ENCODE measurements at places on chromosomes 4 and X.

DNA sequence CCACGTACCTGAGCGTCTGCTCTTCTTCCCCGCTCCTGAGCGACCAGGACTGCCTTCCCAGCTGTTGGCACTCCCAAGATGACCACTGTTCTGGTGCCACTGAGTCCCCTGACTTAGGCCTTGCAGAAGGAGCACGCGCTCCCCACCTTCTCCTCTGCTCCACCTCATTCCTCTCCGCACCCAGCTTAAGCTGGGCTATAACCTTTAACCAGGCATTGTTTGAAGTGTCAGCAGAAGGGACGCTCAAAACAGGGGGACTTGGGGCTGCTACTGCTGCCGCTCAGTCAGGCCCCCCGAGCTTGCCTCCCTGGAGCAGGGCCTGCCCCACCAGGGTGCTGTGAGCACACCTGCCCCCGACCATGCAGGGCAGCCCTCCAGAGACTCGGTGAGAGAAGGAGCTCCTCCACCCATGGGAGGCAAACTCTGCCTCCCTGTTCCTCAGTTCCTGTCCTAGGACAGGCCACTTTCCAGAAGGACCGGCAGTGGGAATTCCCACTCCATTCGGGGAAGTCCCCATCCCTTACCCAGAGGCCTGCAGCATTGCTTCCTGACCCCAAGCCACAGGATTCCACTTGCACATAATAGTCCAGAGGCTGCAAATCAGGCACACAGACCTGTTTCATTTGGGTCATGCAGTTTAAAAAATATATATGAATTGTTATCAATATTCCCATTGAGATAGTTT is 99.7 kb upstream of the ENPP6 start:
- no peak for DNase-seq

GRCh38 chr4:76969941-76970529 is 20.5 kb downstream of the SEPTIN11 start:
- DNase-seq, result no peak

DNA sequence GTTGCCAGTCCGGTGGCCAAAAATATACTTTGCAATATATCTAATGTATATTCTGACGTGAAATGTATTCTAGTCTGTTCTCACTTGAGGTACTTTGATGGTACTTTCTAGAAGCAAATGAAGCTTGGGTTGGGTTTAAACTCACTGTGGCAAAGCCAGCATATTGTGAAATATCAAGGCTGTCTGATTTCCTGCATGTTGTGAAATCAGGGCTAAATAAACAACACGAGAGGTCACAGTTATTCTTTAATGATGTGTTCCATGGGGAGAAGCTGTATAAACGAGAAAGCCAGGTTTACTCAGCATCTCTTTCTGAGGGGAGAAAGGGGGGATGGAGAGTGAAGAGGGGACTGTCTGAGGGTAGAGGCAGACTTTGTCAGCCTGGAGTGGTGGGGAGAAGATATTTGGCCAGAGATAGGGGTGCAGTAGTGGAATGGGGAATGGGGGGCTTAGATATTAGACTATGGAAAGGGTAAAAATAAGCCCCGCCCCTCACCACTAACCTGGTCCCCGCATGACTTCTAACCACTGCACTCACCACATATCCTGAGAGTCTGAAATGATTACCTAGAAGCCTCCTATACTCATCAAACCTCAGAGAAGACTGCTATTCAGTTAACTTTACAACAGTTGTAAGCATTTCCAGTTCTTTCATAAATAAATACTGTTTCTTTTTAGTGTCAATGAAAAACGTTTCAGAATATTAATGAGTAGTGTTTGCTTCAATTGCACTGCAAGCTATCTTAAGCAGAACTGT is 5.9 kb upstream of the SCARB2 start:
- no peak for DNase-seq

DNA sequence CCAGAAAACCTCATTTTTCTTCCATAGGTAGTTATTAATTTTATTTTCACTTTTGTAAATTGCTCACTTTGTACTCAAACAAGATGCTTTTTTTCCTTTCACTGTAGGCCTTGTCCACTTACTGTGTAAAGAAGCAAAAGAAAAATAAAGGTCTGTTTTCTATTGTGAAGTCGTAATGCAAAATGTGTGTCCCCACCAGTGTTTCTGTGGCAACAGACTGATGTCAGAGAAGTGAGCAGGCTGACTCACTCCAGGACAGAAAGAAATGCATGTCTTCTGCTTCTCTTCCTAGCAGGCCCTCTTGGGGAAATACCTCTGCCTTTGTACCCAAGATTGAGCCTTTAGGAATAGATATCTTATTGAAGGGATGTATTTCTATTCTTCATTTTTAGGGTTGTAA is 30.3 kb downstream of the INPP4B start:
- no peak for DNase-seq

DNA sequence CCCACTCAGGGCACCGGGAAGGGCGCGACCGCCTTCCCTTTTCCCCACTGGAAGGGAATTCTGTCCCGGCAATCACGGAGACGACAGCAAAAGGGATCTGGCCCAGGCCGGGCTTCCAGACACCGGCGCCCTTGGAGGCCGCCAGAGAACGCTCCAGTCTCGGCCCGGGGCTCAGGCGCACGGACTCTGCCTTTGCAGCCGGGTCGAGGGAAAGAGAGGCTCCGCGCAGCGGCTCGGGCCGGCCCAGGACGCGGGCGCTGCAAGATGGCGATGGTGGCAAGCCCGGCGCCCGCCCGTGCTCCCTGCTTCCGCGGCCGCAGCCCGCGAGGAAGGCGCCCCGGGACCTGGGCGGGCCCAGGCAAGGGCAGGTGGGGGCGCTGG is 1.1 kb downstream of the CTBP1 start:
- DNase-seq, result no peak

DNA sequence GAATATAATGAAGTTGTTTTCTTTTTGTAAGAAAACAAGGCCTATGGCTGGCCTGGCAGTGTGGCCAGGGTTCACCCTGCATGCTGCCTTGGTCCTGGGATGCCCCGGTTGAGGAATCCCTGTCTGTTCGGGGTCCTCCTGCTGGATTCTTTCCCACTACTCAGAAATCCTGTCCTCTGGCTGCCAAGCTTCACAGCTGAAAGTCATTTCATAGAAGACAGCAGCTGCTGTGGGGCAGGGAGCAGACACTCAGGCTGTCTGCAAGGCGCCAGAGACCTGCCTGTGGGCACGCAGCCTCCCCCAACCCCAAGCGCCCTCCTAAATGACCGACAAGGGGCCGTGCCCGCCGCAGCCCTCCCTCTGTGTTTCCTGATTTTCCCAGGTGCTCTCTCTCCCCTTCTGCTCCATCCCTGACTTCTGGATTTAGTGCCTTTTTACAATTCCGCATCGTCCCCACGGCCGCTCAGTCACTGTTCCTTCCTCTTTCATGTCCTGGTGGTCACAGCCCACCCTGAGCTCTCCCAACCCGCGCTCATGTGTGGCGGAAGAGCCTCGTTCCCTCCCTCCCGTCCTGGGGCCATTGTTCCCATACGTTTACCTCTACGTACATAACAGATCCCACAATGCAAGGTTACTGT is 27.5 kb downstream of the ZFYVE28 start:
- DNase-seq, result no peak

DNA sequence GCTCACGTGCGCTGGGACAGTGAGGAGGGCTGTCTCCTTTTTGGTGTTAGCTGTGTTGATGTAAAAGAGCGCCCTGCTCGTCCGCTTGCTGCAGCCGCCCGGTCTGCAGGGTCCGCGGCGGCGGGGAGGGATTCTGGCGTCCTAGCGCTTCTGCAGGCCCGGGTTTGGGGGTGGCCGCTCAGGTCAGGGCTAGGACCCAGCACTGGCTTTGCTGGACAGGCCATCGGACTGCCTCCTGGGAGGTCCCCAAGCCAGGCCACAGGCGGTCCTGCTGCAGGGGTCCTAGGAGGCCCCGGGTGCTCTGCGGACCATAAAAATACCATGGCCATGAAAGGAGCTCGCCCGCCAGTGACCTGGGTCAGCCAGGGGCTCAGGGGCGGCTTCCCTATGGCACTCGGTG is 308.7 kb downstream of the DCTD start:
- no peak for DNase-seq

GRCh38 chr4:8762356-8762755 is 109.3 kb downstream of the HMX1 start:
- DNase-seq, result no peak

DNA sequence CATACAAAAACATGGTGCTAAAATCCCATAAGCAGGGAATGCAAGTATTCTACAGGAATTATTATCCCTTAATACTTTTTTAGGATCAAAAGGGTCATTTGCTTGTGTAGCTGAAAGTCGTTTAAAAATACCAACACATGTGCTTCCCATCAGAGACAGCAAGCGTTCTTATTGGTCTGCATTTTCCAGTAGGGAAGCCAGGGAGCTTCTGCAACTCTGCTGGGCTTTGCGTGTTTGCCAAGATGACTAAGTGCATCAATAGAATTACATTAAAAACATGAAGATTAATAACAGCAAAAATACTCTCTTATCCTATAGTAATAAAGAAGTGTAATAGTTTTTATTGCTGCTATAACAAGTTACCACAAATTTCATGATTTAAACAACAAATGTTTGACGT is 111.2 kb downstream of the QDPR start:
- DNase-seq, result no peak

GRCh38 chr4:30718021-30718542 is 2.1 kb upstream of the PCDH7 start:
- no peak for DNase-seq

DNA sequence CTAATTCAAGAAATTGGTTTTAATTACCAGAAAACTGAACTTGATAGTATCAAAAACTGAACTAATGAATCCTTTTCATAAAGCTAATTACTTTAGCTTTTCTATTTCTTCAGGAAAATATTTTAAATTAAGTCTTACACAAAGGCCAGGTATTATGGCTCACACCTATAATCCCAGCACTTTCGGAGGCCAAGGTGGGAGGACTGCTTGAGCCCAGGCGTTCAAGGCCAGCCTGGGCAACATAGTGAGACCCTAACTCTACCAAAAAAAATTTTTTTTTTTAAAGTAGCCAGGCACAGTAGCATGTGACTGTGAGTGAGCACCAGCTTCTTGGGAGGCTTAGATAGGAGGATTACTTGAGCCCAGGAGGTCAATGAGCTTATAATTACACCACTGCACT is 19.1 kb downstream of the CNOT6L start:
- DNase-seq, result no peak

- no peak for DNase-seq
Measured at GRCh38 chrX:141405853-141406492, 163.7 kb upstream of the SPANXC start.

GRCh38 chr4:6093671-6094070 is 75.4 kb upstream of the C4orf50 start:
- peak; percentile 40 for DNase-seq

GRCh38 chrX:1111601-1112300 is 100.7 kb downstream of the CRLF2 start:
- DNase-seq, result no peak

DNA sequence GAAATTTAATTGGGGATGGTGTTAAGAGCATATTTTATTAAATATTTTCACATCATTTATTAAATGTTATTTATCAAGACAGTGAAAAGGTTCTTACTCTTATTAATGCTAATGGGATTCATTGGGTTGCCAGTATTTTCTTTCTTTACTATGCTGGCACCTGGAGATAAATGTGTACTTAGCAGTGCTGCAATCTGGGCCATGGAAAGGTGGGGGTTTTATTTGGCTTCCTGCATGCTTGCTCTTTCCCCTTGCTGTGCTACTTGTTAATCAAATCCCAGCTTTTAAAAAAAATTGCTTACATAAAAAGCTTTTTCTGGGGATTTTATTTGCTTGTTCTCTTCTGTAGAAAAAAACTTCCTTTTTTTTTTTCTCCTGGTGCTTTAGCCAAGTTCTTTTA is 48.3 kb downstream of the ZAR1 start:
- DNase-seq, result no peak

All from NCI-H1092 (cell line).